SK-N-MC (cell line): ENCODE measurements at places on chromosomes 3 and 15.

DNA sequence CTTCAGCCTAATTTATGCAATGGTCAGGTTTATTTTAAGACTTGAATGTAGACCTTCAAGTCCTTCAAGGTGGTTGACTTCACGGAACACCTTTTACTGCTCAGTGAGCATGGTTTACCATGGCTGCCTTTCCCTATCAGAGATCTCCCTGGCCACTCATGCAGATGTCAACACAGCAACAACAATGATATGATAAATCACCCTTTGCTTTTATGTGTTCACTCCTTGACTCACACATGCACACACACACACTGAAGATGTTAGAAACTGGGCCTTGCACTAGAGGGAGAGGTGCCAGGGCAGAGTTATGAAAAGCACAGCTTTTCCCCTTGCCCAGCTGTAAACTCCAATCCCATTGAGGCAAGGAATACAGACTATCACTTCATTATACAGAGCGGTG lies 134.4 kb downstream of the WNT5A start:
- no peak for DNase-seq

- DNase-seq = no peak
Observed at GRCh38 chr15:65963911-65964482, 94.7 kb downstream of the RAB11A start.

GRCh38 chr3:120741837-120742197 lies 499 bp downstream of the RABL3 start:
- DNase-seq = peak; percentile 14

DNA sequence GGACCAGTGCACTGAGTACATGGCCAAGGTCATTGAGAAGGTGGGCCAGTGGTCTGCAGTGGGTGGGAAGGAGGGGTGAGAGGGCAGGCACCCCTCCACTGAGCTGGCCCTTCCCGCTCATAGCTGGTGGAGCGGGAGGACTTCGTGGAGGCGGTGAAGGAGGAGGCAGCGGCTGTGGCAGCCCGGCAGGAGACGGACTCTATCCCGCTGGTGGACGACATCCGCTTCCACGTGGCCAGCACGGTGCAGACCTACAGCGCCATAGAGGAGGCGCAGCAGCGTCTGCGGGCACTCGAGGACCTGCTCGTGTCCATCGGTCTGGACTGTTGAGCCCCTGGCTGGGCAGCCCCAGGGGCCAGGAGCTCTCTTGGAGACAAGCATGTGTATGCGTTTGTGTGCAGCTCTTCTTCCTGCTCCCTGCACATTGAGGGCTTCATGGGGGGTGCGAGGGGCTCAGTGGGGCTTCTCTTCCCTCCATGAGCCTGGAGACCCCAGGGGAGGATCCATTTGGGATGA lies 7.5 kb downstream of the ABTB1 start:
- no peak for DNase-seq

DNA sequence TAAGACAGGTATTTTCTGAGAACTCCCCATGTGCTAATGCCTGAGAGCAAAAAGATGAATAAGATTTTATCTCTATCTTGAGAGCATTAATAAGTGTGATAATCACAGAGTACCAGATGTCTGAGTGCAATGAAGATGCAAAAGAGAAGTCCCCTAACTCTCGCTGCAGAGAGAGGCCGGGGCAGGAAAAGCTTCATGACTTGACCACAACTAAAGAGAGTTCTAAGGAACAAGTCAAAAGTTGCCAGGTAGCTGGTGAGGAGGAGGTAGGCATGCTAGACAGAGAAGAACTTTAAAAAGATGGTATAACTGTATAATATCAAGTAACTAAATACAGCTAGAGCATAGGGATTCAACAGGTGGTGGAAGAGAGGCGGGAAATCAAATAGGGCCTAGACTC lies 28.8 kb downstream of the MTMR10 start:
- no peak for DNase-seq

DNA sequence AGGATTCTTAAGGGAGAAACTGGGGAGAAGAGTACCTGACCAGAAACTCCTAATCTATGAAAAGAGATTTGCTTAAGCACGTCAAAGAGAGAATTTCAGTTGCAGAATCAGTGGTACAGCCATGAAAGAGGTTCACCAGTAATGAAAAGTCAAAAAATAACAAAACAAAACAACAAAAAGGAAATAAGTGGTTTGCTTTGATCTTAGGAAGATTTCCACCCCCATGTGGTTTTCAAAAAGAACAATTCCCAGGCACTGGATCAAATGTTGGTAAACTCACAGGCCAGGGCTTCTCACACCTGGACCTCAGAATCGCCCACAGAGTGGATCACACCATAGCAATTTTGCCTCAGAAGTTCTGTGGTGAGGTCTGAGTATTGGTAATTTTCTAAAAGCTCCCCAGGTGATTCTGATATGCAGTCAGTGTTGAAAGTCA lies 67.5 kb downstream of the TMEM39A start:
- DNase-seq = no peak

GRCh38 chr15:76429661-76430060 lies 93.1 kb downstream of the ISL2 start:
- DNase-seq = no peak

- no peak for DNase-seq
Observed at GRCh38 chr15:45469441-45469840, 53.1 kb downstream of the SLC30A4 start.
